Coronary artery (tissue), 2 donors: ENCODE measurements at places on chromosomes 3 and 15.

DNA sequence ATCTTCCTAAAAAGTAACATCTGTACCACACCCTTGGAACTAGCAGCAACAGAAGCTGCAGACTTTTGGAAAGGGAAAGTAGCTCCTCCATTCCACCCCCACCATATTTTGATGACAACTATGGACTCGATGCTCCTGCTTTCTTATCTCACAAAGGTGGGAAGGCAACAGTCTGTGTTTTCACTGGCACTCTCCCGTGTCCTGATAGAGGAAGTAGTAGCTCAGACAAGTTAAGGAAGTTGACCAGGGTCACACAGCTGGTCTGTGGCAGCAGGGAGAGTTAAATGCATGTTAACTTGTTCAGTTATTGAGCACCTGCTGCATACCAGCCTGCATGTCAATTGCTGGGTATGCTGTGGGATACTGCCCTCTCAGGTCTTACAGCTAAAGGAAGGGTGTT lies 33.1 kb downstream of the BHLHE40 start:
- DNase-seq = no peak

DNA sequence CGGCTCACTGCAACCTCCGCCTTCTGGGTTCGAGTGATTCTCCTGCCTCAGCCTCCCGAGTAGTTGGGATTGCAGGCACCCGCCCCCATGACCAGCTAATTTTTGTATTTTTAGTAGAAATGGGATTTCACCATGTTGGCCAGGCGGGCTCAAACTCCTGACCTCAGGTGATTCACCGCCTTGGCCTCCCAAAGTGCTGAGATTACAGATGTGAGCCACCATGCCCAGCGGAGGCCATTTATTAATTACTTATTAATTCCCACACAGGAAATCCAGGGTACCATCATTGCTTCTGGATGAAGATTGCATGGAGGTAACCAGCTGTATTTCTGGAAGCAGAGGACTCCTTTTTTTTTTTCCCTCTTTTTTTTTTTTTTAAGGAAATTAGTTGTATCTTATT lies 37.8 kb downstream of the MAP4 start:
- no peak for DNase-seq

GRCh38 chr15:27575521-27575920 lies 523.6 kb downstream of the OCA2 start:
- DNase-seq = no peak

GRCh38 chr15:60120100-60120499 lies 116.0 kb downstream of the FOXB1 start:
- no peak for DNase-seq
